Mesangial cell (primary cell): ENCODE measurements at places on chromosomes 3 and 15. TPM values are rescaled to one million over a fixed set of nuclear protein-coding genes. Genes with fewer than 3 reads are reported as not detected.

CPN2 gene
- total RNA-seq, result not detected in 2 replicates

POLQ gene
- total RNA-seq, result 1.0 and 5.9 TPM in 2 replicates

ENTPD3 gene
- under 0.01 and 0.25 TPM in 2 replicates for total RNA-seq

ROPN1 gene
- not detected in 2 replicates for total RNA-seq

GRIP2 gene
- 0.25 TPM in 1 of 2 replicates, not detected in the other for total RNA-seq

MOBP gene
- not detected in 2 replicates for total RNA-seq

BFSP2 gene
- not detected in 2 replicates for total RNA-seq

STRIT1 gene
- not detected in 2 replicates for total RNA-seq

GOLGA8K gene
- not detected in 2 replicates for total RNA-seq

OR5K2 gene
- total RNA-seq, result not detected in 2 replicates

GREM1 gene
- 55.8 and 78.7 TPM in 2 replicates for total RNA-seq

RRP9 gene
- 19.0 and 38.0 TPM in 2 replicates for total RNA-seq

IGSF11 gene
- total RNA-seq, result under 0.01 TPM in 1 of 2 replicates, not detected in the other

TF gene
- total RNA-seq, result under 0.01 and 0.16 TPM in 2 replicates

TP63 gene
- total RNA-seq, result 0.25 TPM in 1 of 2 replicates, not detected in the other

HMG20A gene
- 17.3 and 29.9 TPM in 2 replicates for total RNA-seq

AADAC gene
- total RNA-seq, result not detected in 2 replicates

SLC6A11 gene
- not detected in 2 replicates for total RNA-seq

TUSC7 gene
- total RNA-seq, result not detected in 2 replicates

ZPLD1 gene
- total RNA-seq, result 0.25 and 1.1 TPM in 2 replicates

DOCK3 gene
- 0.13 and 0.16 TPM in 2 replicates for total RNA-seq

FEZF2 gene
- not detected in 2 replicates for total RNA-seq

EFCAB12 gene
- total RNA-seq, result under 0.01 TPM in 1 of 2 replicates, not detected in the other

DMXL2 gene
- 9.1 and 10.4 TPM in 2 replicates for total RNA-seq

SHF gene
- total RNA-seq, result 3.3 and 7.1 TPM in 2 replicates

RARB gene
- 2.8 and 10.1 TPM in 2 replicates for total RNA-seq

PPIB gene
- total RNA-seq, result 474 and 732 TPM in 2 replicates

THOC7 gene
- total RNA-seq, result 21.0 and 40.6 TPM in 2 replicates
